ENCODE measurements at places on chromosomes 12 and 14.
A peak's percentile ranks its signal among the peaks of the same experiment; 100 is the strongest.

- no peak for DNase-seq
Measured at GRCh38 chr12:97260786-97261185, 201.8 kb upstream of the RMST start.

GRCh38 chr12:1716215-1716862, 25.5 kb downstream of the ADIPOR2 start:
- no peak for DNase-seq

- no peak for DNase-seq
Measured at GRCh38 chr12:49689785-49690184, 17.4 kb downstream of the FMNL3 start.

DNA sequence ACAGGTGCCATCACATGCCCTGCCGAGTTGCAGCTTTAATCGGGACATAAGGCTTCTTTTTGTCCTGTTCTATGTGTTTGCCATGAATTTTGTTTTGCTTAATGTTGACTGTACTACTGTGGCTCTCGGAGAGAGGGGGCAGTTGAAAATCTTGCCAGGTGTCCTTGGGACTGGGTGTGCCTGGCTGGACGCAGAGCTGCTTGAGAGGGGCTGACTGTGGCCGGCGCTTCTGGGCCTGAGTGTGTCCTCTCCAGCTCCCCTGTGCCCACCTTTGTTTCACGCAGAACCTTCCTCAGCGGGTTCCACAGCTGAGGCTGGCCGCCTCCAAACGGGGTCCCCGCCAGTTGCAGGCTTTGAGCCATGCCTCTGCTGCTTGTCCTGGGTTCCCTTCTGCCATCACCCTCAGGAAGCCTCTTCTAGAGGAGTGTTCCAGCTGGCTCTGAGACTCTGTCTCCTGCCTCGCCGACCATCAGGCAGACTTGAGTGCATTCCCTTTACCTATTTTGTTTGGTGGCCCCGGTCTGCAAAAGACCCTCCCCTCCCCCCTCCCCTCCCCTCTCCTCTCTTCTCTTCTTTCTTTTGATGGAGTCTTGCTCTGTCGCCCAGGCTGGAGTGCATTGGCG, 49.7 kb downstream of the DDX51 start:
- DNase-seq, result no peak

DNA sequence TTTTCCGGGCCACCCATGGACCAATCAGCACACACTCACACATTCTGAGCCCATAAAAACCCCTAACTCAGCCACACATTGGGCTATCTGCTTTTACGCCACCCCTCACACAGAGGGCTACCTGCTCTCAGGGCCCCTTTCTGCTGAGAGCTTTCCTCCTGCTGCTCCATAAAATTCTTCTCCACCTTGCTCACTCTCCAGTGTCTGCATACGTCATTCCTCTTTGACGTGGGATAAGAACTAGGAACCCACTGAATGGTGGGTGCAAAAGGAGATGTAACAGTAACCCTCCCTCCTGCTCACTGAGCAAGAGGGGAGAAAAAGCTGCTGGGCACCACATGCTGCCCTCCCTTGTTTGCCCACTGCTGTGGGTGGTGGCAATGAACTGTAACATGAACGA, 596.7 kb upstream of the TMEM132C start:
- no peak for DNase-seq

DNA sequence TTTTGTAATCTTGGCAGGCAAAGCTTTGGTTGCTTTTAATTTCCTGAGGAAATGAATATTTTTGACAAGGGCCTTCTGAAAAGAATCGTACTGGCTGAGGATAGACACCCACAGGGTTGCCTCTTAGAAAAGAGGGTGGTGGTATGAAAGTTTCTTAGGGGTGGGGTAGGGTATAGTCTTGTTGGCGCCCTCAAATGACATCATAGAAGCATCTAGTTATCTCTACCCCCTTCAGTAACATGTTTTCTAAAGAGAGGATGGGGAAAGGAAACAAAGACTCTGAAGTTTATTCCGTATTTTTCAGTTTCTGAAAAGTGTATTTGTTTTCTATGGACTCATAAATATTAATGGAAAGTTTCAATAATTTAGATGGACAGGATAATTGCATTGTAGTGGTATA, 13.7 kb downstream of the PRKCH start:
- DNase-seq, result no peak

- DNase-seq, result no peak
Measured at GRCh38 chr12:116926283-116927243, 15.8 kb downstream of the FBXW8 start.

- no peak for DNase-seq
Measured at GRCh38 chr12:53496752-53497032, 2.6 kb downstream of the MAP3K12 start.

DNA sequence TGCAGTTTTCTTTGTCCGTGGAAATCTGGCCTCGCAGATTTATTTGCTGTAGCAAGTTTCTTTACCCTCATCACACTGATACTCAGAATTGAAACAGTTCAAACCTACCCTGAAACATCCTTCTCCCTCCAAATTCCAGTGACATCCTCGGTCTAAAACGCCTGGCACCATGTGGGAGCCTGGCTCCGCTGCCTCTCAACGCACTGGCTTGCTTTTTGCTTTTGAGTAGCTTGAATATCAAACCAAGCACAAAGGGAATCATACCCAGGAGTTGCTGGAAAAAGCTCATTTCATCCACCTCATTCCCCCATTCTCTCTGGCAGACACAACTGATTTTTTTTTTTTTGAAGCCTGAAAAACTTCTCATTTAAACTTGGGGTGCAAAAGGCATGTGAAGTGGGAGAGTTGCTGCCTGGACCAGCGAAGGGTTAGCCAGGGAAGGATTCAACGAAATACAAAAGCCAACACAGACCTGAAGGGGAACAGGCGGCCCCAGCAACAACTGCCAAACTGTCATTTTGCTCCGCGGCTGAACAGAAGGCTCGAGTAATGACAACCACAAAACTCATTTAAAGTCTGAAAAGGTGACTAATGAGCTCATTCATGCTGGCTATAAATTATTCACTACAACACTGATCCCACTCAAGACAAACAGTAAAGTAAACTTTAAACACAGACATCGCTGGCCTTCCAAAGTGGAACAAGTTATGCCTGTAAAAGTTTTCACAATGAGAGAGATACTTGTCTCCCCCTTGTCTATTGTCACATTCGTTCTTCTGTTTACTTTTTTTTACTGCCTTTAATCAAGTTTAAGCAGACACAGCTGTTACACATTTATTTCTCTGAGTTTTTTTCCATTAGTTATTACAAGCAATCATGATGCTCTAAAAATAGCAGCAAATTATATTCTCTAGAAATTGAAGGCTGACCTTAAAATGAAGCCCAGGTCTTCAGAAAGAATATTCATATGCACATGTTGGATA, 12.5 kb upstream of the FOXN3 start:
- peak; percentile 62 for DNase-seq

GRCh38 chr12:2735432-2735831, 59.3 kb upstream of the FKBP4 start:
- no peak for DNase-seq

- no peak for DNase-seq
Measured at GRCh38 chr12:32336261-32336660, 63.1 kb upstream of the FGD4 start.

GRCh38 chr12:67107751-67108269, 161.3 kb upstream of the CAND1 start:
- DNase-seq, result no peak

- DNase-seq, result no peak
Measured at GRCh38 chr12:81077686-81078441, at the start of gene ACSS3. Gene ACSS3 (plus strand): TSS chr12:81078079. CDS start chr12:81078121, 42 bp downstream.

GRCh38 chr14:21915826-21916225, 242.2 kb upstream of the OR4E1 start:
- no peak for DNase-seq

GRCh38 chr12:112677050-112677765, 114.3 kb upstream of the RPH3A start:
- no peak for DNase-seq

GRCh38 chr12:105480162-105480561, 149.7 kb downstream of the C12orf75 start:
- DNase-seq, result no peak

DNA sequence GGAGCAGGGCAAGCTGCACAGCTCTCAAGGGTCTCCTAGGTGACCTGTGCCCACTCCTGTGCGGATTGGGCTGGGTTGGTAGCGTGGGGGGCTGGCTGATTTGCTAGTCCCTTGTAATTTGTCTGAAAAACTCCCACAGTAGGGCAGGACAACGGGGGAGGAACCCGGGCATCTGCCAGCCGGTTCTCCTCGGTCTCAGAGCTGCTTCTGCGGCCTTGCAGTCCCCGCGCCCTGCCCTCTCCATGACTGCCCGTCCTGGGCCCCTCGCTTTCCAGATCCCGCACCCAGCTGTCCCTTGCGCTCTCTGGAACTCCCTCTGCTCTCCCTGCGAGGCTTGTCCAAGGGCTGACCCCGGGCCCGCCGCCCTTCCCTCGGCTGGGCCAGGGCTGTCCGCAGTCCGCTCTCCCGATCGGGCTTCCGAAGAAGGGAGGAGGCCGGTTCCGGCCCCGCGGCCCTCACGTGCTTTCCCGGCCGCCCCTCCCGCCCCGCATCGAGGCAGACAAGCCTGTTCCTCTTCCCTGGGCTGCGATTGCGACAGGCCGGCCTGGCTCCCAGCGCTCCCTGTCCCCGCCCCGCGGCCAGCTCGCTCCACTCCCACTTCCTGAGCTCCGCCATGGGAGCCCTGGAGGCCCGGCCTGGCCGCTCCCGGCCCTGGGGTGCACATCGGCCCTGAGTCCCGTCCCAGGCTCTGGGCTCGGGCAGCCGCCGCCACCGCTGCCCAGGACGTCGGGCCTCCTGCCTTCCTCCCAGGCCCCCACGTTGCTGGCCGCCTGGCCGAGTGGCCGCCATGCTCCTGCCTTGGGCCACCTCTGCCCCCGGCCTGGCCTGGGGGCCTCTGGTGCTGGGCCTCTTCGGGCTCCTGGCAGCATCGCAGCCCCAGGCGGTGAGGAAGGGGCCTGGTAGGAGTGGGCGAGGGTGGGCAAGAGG, at the start of gene LTBR:
Gene LTBR, plus strand, starts transcription at position 591 of the 927 bp plus-strand sequence. Its CDS starts 197 bp downstream, at position 788.
- peak; percentile 38 for DNase-seq

DNA sequence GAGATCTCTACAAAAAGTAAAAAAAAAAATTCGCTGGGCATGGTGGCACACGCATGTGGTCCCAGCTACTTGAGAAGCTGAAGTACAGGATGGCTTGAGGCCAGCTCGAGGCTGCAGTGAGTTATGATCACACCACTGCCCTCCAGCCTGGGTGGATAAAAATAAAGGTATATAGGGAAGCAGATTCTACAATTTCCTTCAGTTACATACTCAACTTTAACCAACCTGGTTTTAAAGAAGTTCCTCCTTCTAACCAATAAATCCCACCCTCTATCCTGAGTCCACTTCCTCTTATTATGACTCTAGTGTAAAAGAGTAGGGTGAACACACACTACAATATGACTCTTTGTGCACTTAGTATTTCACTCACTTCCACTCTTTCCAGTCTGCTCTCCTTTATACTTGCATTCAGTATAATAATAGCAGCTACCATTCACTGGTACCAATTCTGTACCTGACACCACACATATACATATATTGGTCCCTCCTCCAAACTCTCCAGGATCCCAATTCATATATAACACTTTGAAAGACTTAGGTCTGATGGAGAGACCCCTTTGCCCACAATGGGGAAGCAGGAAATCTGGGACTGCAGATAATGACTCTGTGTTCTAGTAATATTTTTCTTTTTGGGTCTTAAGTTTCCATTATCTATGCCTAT, 2.3 kb downstream of the ARF3 start:
- no peak for DNase-seq

GRCh38 chr12:11513288-11513687, 117.9 kb upstream of the PRB2 start:
- no peak for DNase-seq

DNA sequence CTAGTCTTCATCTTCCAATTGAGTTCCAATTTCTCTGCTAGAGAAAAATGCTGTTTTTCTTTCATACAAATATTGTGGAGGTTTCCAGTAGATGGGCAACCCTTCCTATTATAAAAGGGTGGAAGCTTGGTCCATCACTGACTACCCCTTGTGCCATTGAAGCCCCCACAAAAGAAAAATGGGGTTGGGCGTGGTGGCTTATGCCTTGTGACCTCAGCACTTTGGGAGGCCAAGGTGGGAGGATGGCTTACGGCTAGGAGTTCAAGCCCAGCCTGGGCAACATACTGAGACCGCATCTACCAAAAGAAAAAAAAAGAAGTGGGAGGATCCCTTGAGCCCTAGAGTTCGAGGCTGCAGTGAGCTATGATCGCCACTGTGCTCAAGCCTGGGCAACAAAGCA, 22.8 kb downstream of the NCKAP5L start:
- DNase-seq, result no peak

- DNase-seq, result peak; percentile 69
Measured at GRCh38 chr12:1117970-1118563, 127.0 kb downstream of the ERC1 start.

DNA sequence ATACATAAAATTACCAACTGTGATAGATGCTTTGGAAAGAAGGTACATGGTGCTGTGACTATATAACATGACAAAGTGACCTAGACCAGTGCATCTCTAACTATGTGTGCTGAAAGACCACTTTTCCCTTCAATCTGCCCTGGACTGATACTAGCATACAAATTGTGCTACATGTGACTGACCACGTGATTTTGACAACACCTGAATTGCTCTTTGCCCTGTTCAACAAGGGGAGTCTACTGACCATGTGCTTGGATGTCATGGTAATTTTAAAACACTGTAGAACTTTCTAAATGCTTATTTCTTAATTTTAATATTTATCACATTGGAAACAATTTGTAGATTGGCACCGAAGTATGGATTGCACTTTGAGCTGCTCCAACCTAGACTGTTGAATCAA, 142.4 kb downstream of the CAND1 start:
- no peak for DNase-seq

DNA sequence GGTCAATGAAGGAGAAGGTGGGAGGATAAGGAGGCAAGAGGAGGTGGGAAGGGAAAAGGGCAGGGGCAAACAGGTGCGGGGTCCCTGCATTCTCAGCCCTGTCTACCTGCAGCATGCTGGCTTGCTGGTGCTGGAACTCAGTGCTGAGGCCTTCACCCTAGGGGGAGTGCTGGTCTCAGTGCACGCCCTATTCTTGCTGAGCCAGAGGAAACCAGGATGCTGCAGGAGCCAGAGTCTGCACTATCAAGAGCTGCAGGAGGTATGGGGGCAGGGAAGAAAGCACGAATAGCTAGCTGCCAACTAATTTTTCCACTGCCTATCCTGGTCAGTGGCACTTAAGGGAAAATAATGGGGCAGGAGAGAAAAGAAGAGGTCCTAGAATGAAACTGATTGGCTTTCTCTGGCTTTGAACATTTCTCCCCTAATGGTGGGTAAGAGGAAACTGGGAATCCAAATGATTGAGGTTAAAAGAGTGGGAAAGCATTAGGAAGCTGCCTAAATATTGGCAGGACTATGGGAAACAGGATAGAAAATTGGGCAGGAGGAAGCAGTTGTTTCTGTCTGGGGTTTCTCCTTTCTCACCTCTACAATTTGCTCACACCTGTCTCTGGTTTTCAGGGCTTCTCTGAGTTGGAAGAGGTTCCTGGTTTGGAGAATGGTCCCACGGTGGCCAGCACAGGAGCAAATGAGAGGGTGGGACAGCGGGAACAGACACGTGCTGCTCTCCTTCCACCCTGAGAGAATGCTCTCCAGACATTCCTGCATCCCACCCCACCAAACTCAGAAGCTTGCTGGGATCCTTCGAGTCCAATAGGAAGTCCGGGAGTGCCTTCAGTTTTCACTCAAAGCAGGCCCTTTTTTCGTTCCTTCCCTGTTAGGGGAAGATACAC, 1.9 kb downstream of the TMEM253 start:
- DNase-seq, result no peak

GRCh38 chr12:101051901-101052550, 158.0 kb downstream of the SLC5A8 start:
- DNase-seq, result no peak

All from activated naive CD8-positive, alpha-beta T cell treated with anti-CD3 and anti-CD28 coated beads, Interleukin-2, amount 50 U/mL, for 24 hours (primary cell).